ENCODE measurements at places on chromosomes 1 and 21. TPM values are rescaled to one million over a fixed set of nuclear protein-coding genes. Genes with fewer than 3 reads are reported as not detected.
A peak's percentile ranks its signal among the peaks of the same experiment; 100 is the strongest.

GRCh38 chr21:19969156-19969555, 1029.1 kb upstream of the NCAM2 start:
- no peak overlapping the region for H3K27ac ChIP-seq
- H3K4me3 ChIP-seq, result no peak overlapping the region
- H3K36me3 ChIP-seq, result no peaks in the 10 kb centered on the region
- no peak for DNase-seq
- no peaks in the 10 kb centered on the region for H3K27me3 ChIP-seq

IPO13 gene
- polyA plus RNA-seq, result 10.0 TPM

- no peaks in the 10 kb centered on the region for H3K4me1 ChIP-seq
- H3K4me3 ChIP-seq, result no peak overlapping the region
- no peaks in the 10 kb centered on the region for H3K36me3 ChIP-seq
Observed at GRCh38 chr1:177020851-177021589, 143.5 kb downstream of the ASTN1 start.

DNA sequence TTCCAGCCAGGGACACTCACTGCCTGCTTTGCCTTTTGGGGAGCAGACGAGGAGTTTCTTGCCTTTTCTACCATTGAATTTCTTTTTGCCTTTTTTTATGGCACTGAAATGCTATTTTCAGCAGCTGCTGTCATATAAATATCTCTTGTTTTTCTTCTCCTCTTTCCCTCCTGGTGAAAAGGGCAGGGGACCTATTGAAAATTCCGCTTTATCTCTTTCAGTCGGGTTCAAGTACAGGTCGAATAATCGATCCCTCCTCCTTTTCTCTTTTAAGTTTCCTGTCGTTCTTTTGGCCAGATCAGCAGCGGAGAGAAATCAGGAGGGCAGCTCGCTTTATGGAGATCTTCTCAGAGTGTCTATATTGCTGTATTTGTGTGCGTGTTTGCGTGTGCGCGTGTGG, 67.4 kb upstream of the CASZ1 start:
- H3K27me3 ChIP-seq, result no peaks in the 10 kb centered on the region
- no peak overlapping the region for H3K27ac ChIP-seq
- no peak overlapping the region for H3K4me3 ChIP-seq
- peaks cover 6% of the 10 kb centered on the region for H3K4me1 ChIP-seq
- H3K36me3 ChIP-seq, result no peaks in the 10 kb centered on the region

- no peak overlapping the region for H3K27ac ChIP-seq
- no peaks in the 10 kb centered on the region for H3K36me3 ChIP-seq
- peak overlapping the region; percentile 31 for H3K4me3 ChIP-seq
- no peak for DNase-seq
- H3K27me3 ChIP-seq, result no peaks in the 10 kb centered on the region
Observed at GRCh38 chr1:89069951-89070350, 4.9 kb upstream of the GBP1 start.

- no peak for DNase-seq
- no peaks in the 10 kb centered on the region for H3K36me3 ChIP-seq
- H3K4me1 ChIP-seq, result no peaks in the 10 kb centered on the region
- no peak overlapping the region for H3K4me3 ChIP-seq
Observed at GRCh38 chr21:40766381-40766780, 80.6 kb downstream of the DSCAM start.

S100A5 gene
- polyA plus RNA-seq, result not detected

IFNAR1 gene
- polyA plus RNA-seq, result 26.4 TPM

Data from ovary (tissue), 10 donors.